ENCODE measurements at places on chromosomes 7 and 10.
A peak's percentile ranks its signal among the peaks of the same experiment; 100 is the strongest.

DNA sequence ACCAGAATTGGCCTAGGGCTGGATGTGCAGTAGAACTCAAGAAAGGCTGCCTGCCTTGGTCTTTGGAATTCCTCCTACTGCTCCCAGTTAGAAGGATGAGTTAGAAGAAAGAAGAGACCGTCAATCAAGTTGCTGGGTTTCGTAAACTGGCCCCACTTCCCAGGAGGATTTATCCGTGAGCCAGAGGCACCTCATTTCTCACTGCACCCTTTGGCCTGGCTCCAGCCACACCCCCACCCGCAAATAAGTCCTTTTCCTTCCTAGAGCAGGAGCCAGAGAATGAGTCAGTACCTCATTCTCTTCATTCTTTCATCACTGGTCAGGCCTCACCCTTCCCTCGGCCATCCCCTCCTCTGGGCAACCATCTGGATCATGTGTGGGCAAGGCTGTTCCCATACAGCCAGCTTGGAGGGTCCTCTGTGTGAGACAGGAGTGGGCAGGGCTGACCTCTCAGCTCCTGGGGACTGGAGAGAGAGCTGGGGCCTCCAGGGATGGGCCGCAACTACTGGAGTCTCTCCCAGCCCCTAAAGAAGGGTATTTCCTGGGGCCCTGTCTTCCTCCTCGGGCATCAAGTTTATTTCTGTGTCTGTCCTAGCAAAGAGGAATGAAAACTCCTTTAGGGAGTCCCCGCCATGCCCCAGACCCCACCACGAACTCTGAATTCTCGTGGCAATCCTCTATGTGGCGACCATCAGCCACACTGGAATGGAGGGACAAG lies 87.2 kb upstream of the DUSP5 start:
- peak; percentile 77 for DNase-seq

GRCh38 chr7:119935418-119936025 lies 337.5 kb upstream of the KCND2 start:
- DNase-seq: no peak

GRCh38 chr10:96606946-96607345 lies 20.1 kb upstream of the TM9SF3 start:
- no peak for DNase-seq

DNA sequence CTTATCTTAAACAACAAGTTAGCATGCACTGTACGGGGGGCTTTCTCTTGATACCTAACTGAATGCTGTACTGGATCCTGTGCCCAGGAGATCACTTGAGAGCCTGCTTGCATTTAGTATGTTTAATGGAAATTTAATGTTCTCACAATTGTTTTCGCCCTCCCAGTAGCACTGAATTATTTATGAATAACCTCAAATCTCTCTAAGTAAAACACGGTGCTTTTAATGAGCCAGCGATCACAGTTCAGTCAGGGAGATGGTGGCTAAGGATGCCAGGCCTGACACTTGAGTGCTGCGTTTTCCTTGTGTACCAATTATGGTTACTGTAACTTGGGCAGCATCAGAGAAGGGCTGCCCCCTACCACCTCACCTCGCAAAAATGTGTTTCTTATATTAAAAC lies 115.5 kb upstream of the ADARB2 start:
- no peak for DNase-seq

- no peak for DNase-seq
Measured at GRCh38 chr10:1508096-1508495, 229.2 kb downstream of the ADARB2 start.

- DNase-seq: peak; percentile 96
Measured at GRCh38 chr10:110497438-110498086, at the start of gene DUSP5. Gene DUSP5, plus strand, starts transcription at chr10:110497907. Its CDS starts 215 bp downstream, at chr10:110498122.

DNA sequence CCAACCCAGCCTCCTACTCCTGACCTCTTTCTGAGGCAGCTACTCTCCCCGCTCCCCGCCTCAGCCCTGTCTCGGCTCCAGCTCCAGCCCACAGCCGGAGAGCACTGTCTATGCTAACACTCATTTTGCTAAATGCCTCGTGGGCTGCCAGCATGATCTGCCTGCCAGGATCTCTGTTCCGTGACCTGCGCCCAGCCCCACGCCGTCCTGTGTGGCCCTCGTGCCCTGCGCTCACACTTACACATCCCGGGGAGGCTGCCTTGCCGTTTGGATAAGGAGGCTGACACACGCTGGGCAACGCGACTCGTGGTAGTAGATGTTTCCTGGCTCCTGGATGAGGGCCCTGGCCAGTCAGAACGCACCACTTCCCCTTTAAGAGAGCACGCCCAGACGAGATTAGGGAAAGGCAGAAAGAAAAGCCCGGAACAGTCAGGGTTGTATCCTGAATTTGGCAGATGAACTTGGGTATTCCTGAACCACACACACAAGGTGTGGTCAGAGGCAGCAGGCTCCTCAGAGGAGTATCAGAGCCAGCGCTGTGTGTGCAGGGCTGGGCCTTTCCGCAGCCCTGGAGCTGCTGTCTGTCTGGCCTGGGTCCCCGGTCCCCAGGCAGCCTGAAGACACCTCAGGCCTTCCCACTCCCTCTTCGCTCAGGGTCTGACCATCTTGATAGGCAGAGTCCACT lies 97.7 kb upstream of the EFCAB10 start:
- DNase-seq: peak; percentile 76
